Posterior vena cava (tissue), 2 donors: ENCODE measurements at places on chromosomes 3 and 15. TPM values are rescaled to one million over a fixed set of nuclear protein-coding genes. Genes with fewer than 3 reads are reported as not detected.
A peak's percentile ranks its signal among the peaks of the same experiment; 100 is the strongest.

DNA sequence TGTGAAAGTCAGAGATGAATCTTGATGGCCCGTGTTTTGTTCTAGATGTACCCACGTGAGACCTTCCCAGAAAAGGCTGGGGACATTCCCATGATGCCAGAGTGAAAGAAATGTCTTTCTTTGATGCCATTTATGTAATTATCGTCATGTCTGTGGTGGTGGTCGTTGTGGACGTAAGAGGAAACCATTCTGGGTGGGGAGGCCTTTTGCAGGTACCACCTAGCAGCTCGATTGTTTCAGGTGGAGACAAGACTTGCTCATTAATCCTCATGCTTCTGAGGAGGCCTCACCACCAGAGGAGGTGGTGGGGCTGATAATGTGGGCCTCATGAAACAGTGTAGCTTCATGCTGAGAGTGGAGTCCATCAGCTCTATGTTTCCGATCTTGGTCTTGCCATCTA is 58.1 kb upstream of the USP3 start:
- DNase-seq = no peak

GRCh38 chr3:53739966-53740365 is 106.3 kb downstream of the CHDH start:
- peak; percentile 17 for DNase-seq

The GOLGA6L24 gene
- total RNA-seq = not detected

- no peak for DNase-seq
These were observed 32.5 kb upstream of the TP63 start for GRCh38 chr3:189598530-189599225.

DNA sequence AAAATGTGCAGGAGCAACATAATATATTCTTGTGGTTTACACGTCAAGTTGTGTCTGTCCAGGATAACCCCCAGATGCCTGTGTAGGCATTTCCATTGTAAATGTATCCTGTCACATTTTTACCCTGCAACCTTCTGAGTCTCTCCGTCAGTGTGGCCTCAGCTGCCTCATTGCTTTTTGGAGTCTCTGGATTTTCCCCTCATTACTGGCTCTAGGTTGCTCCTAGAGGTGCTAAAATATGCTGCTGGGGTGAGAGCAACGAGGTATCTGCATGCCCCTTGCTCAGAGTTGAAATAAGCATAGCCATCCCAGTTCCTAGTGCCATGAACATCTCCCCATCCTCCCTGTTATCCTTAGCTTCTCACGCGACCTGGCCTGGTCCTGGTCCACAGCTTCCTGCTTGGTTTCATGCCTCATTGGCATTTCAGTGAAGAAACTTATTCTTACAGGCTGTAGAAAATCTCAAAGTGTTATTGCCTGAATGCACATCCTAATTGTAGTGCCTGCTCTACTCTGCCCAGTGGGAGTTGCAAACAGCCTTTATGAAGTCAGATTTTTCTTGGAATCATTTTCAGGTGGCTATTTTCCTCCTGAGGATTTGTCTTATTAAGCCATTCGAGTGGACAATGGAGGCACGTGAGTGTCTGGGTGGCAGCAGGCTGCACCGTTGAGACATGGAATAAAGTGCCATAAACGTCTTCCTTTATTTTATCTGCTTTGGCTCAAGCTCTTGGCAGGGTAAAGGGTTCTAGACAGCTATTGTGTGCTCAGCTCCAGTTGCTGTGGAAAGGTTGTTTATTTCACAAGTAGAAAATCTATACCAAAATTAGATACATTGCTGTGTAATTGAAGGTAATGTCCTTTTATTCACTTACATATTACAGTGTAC is 33.2 kb downstream of the OXNAD1 start:
- no peak for DNase-seq

- no peak for DNase-seq
These were observed 746.6 kb upstream of the CFAP20DC start for GRCh38 chr3:59796456-59796855.

GRCh38 chr15:74403991-74404563 is 29.7 kb downstream of the SEMA7A start:
- no peak for DNase-seq

The IL17RD gene
- total RNA-seq = 22.9 TPM

DNA sequence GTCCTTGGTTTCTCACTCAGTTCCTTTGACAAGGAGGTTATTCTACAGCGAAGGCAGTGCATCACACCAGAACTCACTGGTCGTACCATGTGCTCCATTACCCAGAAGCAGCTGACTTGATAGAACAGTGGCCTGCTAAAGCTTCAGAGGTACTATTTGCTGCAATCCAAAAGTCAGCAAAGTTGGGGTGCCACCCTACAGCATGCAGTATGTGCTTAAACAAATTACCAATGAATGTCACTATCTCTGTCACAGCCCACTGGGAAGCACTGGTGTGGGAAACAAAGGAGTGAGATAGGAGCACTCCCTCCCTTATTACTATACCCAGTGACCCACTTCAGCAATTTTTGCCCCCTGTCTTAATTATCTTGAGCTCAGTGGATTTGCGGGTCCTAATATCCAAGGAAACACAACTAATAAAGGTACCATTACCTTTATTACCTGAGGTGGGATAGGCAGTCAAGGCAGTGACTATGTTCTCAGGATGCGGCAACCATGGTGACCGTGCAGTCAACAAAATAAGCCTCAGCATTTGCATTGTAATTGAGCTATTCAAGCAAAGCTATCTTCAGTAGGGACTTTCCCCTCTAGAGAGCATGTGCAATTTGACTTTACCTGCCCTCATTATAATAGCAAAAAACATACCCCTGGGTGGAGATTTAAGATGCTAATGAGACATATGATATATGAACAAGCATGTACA is 199.4 kb downstream of the OCA2 start:
- DNase-seq = no peak

The DPH3 gene
- total RNA-seq = 35.4 TPM

DNA sequence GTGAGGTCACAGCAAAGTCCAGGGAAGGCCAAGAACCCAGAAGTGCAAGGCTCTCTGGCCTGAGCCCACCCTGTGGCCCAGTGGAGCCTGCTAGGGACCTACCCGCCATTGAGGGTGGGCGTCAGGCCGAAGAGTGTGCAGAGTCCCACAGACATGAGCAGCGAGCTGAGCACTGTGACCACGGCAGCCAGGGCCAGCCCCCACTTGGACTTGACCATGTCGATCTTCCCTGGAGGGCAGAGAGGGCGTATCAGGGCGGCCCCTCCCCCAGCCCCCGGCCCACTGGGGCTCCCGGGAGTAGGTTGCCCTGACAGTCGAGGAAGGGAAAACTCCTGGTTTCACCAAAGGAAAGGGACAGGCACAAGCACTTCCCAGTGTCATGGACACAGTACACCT is 44.6 kb downstream of the PTPN23 start:
- no peak for DNase-seq

DNA sequence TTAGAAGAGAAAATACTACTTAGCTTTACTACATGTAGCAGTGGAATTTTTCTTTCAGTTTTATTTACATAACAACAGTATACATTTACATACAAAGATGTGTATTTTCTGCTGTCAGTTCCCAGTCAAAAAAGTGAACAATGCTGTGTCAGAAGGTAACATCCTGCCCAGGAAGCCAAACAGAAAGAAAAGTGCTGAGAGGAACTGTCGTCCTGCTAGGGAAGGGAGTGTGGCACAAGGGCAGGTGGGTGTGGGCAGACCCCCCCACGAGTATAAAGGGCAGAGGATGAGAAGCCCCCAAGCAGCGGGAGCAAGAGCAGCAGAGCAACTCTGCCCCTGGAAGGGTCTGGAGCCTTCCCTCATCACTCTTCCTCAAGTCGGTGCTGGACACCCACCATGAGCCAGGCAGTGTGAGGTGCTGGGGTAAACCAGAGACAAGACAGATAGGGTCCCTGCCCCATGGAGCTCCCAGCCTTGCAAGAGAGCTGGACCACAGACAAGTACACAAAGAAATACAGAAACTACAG is 39.7 kb downstream of the TBC1D2B start:
- DNase-seq = peak; percentile 76

DNA sequence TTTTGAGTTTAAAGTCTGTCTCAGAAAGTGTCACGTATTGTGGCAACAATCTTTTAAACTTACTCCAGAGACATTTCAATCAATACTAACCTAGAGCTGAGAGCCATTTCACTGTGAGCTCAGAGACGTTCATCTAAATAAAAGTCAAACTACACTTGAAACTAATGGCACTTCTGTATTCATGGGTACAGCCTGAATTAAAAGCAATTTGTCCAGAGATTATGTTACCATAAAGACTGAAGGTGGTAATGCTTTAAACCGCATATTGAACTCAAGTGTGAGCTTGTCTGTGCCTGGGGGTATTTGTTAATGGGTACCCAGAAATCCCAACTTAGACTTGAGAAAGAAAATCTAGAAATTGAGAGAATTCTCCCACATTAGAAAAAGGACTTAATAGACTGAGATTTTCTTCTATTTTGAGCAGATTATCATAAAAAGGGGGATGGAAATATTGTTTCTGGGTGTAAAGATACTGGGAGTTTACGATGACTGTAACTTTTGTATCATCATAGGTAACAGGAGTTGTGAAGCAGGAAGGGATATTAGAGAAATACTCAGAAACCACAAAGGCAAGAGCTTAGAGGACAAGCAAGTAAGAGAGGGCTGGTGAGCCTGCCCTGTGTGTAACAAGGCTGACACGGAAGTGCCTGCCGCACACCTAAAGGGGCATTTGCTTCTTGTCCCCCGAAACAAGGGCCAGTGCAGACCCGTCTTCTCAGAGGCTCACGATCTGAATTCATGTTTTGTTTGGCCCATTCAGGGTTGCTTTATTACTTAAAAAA is 36.9 kb downstream of the LRIG1 start:
- no peak for DNase-seq

- peak; percentile 29 for DNase-seq
These were observed 5.2 kb upstream of the IP6K1 start for GRCh38 chr3:49791571-49791970.
